ENCODE measurements at places on chromosomes 7 and 10.

DNA sequence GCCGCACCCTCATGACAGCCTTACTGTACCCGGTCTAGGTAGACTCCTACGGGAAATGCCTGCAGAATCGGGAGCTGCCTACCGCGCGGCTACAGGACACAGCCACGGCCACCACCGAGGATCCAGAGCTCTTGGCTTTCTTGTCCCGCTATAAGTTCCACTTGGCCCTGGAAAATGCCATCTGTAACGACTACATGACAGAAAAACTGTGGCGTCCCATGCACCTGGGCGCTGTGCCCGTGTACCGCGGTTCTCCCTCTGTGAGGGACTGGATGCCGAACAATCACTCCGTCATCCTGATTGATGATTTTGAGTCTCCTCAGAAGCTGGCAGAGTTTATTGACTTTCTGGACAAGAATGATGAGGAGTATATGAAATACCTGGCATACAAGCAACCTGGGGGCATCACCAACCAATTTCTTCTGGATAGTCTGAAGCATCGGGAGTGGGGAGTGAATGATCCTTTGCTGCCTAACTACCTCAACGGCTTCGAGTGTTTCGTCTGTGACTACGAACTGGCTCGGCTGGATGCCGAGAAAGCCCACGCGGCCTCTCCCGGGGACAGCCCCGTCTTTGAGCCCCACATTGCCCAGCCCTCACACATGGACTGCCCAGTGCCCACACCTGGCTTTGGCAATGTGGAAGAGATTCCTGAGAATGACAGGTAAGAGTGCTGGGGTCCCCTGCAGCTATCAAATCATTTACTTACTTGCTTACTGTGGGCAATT lies 8.5 kb upstream of the CHCHD1 start:
- DNase-seq, result no peak

DNA sequence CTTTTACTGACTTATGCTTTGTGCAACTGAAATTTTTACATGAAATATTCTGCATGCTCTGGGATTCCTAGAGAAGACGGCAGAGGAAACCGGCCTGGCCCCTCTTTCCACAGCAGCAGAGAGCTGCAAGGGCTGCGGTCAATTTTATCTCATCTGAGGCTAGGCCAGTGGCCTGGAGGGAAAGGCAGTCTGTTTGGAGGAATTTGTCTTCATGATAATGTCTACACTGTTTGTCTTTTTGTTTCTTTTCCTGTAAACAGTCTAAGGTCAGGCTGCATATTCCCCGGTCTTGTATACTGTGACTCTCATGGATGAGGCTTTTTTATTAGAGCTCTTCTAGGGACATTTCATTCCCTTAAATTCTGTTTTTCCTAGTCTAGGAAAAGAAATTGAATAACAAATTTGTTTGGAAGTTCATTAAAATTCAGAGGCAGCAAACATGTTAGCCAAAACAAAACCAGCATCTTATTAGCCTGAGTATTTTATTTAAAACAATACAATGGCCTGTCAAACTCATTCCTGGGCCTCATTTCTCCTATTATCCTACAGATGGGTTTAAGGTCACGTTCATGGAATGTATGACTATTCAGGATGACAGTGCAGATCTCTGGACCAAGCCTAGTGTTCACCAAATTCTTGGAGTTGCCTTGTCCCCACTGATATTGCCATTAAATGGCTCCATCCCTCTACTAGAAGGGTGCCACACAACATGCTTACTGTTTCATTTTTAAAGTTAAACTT lies 26.4 kb downstream of the LAMB4 start:
- no peak for DNase-seq

DNA sequence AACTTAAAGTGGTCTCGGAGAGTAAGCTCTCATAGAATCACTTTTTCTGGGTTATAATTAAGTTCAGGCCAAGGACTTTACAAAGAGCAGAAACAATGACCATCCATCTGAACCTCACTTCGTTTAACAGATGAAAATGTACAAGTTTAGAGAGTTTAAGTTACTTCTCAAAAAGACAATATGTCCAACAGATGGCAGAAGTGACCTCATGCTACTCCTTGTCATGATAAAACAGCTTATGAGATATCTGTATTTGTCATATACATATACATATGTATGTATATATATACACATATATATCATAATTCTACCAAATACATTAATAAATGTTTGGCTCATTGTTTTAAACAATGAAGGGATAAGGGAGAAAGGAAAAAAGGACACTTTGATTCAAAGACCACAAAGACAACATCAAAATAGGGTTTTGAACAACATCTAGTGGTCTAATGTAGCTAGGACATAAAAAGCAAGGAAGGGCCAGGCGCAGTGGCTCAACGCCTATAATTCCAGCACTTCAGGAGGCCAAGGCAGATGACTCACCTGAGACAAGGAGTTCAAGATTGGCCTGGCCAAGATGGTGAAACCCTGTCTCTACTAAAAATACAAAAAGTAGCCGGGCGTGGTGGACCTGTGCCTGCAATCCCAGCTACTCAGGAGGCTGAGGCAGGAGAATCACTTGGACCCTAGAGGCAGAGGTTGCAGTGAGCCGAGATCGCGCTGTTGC lies 17.8 kb downstream of the NAPEPLD start:
- no peak for DNase-seq

DNA sequence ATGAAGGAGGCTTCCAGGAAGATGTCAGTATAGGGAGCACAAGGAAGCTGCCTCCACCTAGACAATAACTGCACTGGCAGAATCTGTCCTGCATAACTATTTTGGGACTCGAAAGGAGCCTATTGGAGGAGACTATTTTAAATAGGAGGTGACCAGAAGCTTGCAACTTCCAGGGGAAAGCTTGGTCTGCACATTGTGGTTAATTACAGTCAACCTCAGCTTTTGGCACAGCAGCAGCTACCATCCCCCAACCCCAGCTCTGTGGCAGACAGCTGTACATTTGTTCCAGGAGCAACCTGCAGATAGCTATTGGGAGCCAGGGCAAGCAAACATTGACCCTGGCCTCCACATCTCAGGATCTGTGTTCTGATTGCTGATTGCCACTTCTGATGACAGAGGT lies 46.3 kb upstream of the NANOS1 start:
- no peak for DNase-seq

- no peak for DNase-seq
Observed at GRCh38 chr10:63664341-63664885, 143.2 kb downstream of the REEP3 start.

GRCh38 chr7:46157404-46157803 lies 236.3 kb upstream of the IGFBP3 start:
- no peak for DNase-seq

DNA sequence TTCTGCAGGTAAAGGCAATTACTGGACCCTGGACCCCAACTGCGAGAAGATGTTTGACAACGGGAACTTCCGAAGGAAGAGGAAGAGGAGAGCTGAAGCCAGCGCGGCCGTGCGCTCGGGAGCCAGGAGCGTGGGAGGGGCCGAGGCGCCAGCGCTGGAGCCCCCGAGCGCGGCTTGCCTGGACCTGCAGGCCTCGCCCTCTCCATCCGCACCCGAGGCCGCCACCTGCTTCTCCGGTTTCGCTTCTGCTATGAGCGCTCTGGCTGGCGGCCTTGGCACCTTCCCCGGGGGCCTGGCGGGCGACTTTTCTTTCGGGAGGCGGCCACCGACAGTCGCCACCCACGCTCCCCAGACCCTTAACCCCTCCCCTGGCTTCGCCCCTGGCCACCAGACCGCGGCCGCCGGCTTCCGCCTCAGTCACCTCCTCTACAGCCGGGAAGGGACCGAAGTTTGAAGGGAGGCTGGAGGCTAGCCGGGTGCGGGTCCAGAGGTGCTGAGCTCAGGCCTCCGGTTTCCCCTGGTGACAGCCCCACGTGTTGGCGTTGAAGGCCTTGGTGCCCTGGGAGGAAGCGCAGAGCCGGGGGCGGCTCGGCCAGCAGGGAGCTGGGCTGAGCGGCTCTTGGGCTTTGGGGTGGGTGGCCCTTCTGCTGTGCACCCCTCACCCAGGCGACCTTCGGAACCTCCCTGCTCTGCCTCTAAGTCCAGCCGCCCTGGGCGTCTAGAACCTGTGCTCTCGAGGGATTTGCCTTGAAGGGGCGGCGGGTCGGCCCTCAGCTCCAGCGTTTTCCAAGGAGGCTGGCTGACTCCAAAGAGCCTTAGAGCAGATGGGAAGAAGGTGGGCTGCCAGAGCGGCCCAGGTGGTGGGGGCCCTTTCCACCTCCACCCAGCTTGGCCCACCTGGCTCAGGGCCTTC lies 1.8 kb downstream of the FOXI2 start:
- DNase-seq, result no peak

DNA sequence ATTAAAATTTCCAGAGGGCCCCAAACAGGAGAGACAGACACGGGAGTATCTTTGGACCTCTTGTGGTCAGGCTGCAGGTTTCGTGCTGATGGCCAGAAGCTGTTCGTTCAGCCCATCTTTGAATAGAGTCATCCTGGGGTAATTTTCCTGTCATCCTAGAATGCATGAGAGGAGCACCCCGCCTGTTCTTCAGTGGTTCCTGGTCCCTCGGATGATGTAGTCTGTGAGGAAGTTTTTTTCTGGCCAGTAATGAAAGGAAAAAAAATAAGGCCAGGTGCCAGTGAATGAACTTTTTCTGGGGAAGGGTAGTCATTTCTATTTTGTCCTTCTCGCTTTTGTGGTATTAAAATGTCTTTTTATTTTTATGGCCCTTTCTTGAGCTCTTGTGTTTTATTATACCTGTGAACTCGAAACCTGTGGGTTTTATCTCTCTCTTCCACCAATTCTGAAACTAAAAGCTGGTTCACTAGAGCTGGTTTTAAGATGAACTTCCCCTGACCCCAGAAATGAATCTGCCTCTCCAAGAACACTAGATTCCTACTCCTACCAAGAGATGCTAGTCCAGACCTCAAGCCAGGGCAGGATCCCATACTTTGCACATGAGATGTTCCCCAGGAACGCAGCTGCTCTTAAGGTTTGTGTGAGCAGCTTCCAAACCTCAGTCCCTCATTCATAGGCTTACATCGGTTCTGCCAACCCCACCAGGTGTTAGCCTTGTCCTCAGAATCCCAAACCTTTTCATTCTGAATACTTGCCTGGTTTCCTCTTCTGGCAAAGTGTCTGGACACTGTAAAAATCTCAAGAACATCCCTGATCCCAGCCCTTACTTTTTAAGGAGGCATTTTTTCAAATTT lies 15.4 kb upstream of the MEST start:
- no peak for DNase-seq

DNA sequence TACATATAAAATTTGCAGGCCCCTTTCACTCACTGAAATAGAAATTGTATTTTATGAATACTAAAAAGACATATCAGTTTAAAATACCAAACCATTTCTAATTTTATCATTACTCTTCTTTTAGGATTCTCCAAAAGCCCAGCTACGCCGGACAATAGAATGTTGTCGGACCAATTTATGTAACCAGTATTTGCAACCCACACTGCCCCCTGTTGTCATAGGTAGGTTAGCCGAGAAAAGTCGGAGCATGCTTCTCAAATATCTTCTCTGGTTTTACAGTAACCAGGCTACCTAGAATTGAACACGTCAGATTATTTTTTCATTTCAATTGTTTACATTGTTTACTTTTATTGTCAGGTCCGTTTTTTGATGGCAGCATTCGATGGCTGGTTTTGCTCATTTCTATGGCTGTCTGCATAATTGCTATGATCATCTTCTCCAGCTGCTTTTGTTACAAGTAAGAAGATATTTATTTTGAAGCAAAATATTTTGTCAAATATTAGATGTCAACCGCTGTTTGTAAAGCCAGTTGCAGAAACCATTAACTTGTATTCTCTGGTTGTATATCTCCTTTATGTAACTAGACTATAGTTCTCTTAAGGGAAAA lies 57.6 kb downstream of the MMRN2 start:
- DNase-seq, result peak; percentile 59

GRCh38 chr7:3120513-3120912 lies 76.8 kb upstream of the CARD11 start:
- DNase-seq, result no peak

- DNase-seq, result no peak
Observed at GRCh38 chr7:13290975-13291374, 603.5 kb downstream of the ARL4A start.

DNA sequence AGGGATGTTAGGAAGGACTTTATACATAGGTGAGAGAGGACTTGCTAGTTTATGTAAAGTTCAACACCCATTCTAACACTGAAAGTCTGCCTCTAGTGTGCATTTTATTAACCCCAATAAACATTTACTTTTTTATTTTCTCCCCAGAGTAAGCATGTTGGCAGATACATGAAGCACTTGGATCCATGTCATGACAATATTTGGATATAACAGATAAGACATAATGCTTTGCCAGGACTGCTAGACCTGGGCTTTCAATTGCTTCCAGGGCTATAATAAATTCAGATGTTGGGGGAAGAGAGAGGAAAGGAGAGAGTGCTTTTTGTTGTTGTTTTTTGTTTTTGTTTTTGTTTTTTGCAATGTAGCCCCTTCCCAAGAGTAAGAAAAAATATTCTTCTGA lies 269.3 kb upstream of the LRRTM3 start:
- DNase-seq, result no peak

DNA sequence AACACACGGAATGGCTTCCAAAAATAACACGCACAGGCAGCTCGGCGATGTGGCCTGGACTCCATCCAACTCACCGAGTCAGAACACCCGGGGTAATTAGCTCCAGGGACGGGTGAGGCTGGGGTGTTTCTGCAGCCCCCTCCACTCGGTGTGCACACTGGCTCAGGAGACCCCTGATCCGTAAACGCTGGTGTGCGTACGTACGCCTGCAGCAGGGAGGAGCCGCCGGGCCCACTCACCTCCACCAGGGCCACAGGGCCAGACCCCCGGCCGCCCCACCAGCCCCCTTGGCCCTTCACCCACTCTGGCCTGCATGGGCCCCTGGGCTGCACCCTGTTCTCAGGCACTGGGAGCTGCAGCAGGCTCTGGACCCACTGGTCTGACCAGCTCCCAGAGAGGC lies 22.4 kb upstream of the UTF1 start:
- no peak for DNase-seq

DNA sequence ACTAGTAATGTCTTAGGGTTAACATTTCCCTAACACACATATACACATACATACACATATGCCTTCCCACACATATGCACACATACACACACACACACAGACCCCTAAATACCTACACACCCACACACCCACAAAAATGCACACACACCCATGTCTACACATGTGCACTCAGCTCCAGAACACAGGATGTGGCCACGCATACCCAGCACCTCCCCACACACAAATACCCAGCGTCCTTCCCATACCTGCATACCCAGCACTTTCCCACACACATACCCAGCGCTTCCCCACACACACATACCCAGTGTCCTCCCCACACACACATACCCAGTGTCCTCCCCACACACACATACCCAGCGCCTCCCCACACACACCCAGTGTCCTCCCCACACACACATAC lies 534.9 kb downstream of the DNAJB6 start:
- no peak for DNase-seq

- no peak for DNase-seq
Observed at GRCh38 chr7:26054386-26054785, 97.6 kb upstream of the NFE2L3 start.
